ENCODE measurements at places on chromosomes 13 and 19.

GRCh38 chr13:45194081-45194939 is 6.5 kb downstream of the KCTD4 start:
- no peak for DNase-seq

DNA sequence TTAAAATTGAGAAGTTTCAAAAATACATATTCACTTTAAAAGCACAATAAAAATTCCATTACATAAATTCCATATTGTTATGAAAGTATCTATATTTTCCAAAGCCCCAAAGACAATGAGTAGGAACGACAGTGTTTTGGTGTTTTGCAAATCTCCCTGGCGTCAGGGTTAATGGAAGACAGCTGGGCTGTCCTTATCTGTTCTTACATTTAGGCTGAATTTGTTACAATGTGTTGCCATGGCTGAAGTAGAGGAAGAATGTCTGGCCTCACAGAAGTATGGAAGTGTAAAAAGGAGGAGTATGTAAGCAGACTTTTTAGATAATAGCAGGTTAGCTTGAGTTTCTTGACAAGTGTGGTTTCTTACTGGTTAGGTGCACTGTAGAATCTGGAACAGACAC is 124.4 kb upstream of the SPATA13 start:
- DNase-seq = no peak

DNA sequence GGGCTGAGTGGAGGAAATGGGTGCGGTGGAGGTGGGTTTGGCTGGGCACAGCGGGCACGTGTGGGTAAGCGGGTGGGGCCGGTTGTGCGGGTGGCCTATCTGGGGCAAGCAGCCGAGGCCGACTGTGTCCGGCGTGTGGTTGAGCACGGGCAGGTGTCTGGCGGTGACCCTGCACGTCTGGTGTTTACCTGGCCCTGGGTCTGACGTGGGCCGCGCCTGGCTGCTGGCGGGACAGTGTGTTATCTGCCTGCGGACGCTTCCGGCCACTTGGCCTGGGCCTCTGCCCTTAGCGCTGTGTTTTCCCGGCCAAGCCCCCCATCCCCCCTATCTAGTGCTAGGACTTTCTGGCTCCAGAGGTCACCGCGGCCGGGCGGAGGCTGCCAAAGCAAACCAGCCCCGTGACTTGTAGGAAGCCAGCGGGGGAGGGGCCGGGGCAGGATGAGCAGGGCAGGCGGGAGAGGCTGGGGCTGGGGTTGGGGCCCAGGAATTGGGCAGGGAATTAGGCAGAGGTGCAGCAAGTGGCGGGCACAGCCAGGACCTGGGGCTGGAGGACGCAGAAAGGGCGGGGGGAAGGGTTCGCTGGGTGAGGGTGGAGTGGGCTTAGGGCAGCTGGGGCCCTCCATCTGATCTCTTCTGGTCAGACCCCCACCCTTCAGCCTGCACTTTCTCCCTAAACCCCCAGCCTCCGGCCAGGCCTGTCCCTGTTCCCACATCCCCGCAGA is 534 bp upstream of the HPN start:
- DNase-seq = no peak

DNA sequence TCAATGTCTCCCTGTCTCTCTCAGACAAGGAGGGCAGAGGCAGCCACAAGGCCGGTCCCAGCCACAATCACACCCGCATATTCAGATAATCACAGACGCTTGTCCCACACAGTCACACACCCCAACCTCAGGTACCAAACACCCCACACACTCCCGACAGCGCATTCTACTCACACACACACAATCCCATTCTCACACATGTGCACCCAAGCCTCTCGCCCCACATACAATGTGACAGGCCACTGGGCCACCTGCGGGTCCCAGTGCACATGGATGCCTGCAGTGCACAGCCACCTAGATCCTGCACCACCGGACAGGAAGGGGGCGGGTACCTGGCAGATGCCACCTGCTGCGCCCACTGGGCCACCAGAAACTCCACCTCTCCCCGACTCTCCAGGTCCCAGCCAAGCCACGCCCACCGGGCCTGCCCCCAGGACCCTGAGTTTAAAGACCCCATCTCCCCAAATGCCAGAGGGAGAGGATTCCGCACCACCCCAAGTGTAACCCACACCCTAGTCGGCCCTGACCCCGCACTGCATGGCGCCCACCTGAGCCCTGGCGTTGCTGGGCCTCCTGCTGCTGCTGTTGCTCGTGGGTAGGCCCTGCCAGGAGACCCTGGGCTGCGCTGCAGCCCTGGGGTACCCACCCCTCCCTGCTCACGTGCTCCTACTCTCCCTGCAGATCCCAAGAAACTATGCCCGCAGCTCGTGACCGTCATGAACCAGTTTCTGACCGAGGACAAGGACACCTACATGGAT is 10.6 kb downstream of the SCGB2B2 start:
- DNase-seq = no peak

GRCh38 chr13:113495494-113496210 is 5.1 kb upstream of the DCUN1D2 start:
- DNase-seq = no peak

DNA sequence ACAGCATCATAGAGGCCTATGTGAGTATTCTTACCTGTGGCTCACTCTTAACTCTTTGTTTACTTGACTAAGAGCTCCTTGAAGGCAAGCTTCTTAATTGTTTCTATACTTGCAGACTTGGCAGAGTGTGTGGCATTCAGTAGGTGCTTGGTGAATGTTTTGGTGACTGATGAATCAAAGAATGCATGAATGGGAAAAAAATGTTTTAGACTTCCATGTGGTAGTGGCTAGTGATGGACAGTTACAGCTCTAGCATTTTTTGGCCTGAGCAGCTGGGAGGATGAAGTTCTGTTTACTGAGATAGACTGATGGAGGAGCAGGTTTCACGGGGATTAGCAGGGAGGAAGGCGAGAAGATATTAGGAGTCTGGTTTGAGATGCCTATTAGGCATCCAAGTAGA is 13.6 kb downstream of the HAS1 start:
- no peak for DNase-seq

DNA sequence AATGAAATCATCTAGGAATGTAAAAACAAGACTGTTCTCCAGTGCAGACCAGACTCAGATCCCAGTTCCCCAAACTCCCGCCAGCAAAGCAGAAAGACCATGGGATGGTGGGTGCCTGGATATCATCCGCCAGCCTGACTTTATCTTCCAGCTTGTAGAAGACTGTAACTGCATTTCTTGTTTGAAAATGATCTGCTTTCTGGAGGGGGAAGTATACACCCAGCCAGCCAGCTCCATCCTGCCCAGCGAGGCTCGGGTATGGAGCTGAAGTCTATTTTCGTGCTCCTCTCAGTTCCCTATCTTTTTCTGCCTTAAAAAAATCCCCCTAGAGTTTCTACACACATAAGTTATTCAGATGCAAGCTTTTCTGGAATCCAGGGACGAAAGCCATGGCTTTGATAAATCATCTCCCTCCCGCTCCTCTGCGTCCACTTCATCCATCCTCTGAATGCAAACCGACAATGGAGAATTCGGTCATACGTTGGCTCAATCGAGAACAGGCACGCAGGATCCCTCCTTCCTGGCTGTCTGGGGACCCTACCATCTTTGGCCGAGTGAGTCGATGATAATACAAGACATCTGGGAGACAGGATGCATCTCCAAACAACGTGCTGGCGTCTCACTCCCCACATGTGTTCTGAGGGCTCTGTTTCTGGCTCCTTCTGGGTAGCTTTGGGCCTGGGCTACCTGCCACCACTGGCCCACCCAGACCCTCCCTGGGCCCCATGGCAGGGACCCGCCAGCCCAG is 31.2 kb downstream of the CEBPG start:
- DNase-seq = no peak

DNA sequence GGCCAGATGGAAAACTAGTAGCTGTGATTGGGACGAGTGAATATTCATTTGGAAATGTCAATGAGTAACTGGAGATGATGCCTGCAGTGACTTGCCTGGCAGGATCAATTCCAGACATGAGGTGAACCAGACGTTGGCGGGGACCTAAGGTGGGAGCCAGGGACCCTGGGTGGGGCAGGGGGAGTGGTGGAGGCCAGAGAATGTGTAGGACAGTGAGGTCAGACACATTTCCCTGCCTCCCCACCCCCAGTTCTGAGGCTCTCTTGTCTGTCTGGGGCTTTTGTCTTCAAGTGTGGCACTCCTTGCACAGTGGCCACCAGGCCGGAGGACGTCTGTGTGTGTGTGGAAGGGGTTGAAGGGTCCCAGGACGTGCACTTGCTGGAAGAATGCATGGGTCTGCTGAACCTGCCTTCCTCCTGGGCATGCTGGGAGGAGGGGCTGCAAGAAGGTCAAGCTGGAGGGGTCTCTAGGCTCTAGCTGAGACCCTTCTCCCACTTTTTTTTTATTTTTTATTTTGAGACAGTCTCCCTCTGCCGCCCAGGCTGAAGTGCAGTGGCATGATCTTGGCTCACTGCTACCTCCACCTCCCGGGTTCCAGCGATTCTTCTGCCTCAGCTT is 51.6 kb downstream of the CHST8 start:
- no peak for DNase-seq

DNA sequence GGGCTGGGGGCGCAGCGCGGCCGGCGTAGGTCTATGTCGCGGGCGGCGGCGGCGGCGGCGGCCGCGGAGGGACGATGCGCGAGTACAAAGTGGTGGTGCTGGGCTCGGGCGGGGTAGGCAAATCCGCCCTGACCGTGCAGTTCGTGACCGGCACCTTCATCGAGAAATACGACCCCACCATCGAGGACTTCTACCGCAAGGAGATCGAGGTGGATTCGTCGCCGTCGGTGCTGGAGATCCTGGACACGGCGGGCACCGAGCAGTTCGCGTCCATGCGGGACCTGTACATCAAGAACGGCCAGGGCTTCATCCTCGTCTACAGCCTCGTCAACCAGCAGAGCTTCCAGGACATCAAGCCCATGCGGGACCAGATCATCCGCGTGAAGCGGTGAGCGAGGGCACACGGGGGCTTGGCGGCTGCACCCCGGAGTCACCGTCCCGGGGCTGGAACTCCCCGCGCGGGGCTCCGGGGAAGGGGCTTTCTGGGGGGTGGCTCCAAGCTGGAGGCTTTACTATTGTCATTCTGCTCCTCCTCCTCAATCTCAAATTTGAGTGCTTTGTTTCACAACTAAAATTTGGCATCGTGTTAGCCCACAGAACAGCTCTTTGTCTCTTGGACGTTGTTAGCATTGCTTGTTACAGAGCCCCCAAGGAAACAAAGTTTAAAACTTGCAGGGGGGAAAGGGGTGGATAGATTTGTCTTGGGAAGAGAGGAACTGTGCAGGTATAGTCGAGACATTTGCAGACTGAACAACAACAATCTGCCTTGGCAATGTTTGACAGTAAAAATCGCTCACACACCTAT is 630 bp downstream of the RAP2A start:
- peak; percentile 29 for DNase-seq

DNA sequence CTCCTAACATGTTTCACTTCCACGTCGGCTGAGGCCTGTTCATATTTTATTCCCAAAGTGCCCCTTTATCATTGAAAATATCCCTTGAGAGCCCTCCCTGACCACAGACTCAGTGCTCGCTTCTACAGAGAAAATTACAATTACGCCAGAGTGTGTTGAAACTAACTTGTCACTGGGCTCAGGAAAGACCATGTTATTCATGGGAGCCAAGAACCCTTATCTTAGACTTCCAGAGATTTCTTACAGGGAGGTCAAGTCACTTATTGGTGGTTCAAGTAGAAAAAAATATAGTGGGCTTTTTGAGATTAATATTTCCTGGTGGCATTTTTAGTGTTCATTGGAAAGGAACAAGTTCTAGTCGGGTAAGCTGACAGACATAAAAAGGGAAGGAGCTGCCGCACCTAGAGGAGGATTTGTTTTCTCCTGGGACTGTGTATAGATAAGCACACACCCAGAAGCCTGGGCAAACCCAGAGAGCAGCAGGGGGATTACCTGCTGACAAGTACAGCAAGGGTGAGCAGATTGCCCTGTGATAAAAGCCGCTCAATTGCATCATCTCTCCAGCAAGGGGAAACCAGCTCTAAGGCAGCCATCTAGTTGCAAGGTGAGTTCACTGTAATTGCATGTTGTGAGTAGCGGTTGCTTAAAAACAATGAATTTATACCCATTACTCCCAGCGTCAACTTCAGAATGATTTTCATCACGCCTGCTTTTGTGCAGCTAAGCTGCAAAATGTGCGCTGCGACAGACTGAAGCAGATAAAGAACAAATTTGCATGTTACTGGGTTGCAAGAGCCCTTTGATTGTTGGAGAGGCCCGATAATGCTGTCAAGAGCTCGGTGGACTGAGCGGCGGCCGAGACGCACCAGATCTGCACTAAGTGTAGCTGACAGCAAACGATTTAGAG is 46.2 kb downstream of the DCT start:
- DNase-seq = no peak

- no peak for DNase-seq
These were observed 38.3 kb downstream of the PEX11G start for GRCh38 chr19:7450243-7451223.

GRCh38 chr19:6215701-6216235 is 64.0 kb downstream of the MLLT1 start:
- no peak for DNase-seq

- no peak for DNase-seq
These were observed 1.6 kb downstream of the NBEA start for GRCh38 chr13:34943436-34944273.

DNA sequence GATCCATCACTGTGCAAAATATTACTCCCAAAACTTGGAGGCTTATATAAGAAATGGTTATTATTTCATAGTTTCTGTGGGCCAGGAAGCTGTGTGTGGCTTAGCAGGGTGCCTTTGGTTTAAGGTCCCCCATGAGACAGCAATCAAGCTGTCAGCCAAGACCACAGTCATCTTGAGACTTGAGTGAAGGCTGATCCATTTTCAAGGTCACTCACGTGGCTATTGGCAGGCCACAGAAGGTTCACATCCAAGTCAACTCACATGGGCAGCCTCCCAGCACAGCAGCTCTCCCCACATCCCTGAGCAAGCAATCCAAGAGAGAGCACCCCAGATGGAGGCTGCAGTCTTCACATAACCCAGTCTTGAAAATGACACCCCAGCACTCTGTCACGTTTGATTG is 537.4 kb downstream of the MYO16 start:
- DNase-seq = no peak

DNA sequence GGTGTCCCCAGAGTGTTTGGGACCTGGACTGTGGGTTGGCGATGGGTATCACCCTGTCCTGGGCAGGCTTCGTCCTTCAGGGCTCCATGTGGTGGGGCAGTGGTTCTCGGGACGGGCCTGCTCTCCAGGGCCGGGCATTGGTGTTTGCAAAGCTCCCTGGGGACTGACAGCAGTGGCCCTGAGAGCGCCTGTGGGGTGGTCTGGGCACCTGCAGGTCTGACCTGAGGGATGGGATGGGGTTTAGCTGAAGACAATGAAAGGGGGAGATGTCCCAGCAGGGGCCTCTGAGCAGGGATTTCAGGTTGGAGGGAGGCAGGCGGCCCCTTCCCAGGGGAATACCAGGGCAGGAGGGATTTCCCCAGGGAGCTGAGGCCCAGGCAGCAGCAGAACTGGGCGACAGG is 68.3 kb upstream of the MCF2L start:
- DNase-seq = no peak

DNA sequence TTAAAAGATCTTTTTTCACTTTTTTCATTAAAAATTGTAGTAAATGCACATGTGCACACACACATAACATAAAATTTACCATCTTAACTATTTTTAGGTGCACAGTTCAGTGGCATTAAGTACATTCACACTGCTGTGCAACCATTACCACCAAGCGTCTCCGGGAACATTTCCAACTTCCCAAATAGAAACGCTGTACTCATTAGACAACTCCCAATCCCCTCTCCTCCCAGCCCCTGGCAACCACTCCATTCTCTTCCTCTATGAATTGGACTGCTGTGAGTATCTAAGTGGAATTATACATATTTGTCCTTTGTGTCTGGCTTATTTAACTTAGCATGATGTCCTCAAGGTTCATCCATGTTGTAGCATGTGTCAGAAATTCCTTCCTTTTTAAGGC is 11.6 kb downstream of the GJB2 start:
- DNase-seq = no peak

Measured in bone marrow (tissue), 2 donors.